ENCODE measurements at places on chromosomes 2 and 18. TPM values are rescaled to one million over a fixed set of nuclear protein-coding genes. Genes with fewer than 3 reads are reported as not detected.

The NT5C1B gene
- not detected for total RNA-seq

The DNAH7 gene
- total RNA-seq, result not detected

The ERCC3 gene
- total RNA-seq, result 58.1 TPM

The EML6 gene
- 0.54 TPM for total RNA-seq

The LRRC30 gene
- total RNA-seq, result not detected

The SCYGR4 gene
- not detected for total RNA-seq

The TUBB8B gene
- not detected for total RNA-seq

The CCNYL1 gene
- total RNA-seq, result 8.0 TPM
